Skeletal muscle tissue (tissue), 5 donors: ENCODE measurements at places on chromosomes 13 and 19. TPM values are rescaled to one million over a fixed set of nuclear protein-coding genes. Genes with fewer than 3 reads are reported as not detected.

Gene RAP2A
- 27.1 TPM for total RNA-seq

Gene CLDN10
- total RNA-seq: 13.6 TPM

Gene C5AR2
- 0.52 TPM for total RNA-seq

Gene TRMT1
- total RNA-seq: 13.0 TPM

Gene NOTCH3
- 77.8 TPM for total RNA-seq

Gene EHD2
- 63.2 TPM for total RNA-seq

Gene MAMSTR
- total RNA-seq: 5.2 TPM

Gene ZNF471
- 2.6 TPM for total RNA-seq

Gene PEG3
- 126 TPM for total RNA-seq

Gene XAB2
- total RNA-seq: 20.4 TPM

Gene IGFL1
- total RNA-seq: not detected

Gene ZNF836
- 5.7 TPM for total RNA-seq

Gene DIRAS1
- 1.6 TPM for total RNA-seq

Gene ACER1
- total RNA-seq: 0.52 TPM

Gene IL17D
- total RNA-seq: 7.3 TPM

Gene FARP1
- 36.5 TPM for total RNA-seq

Gene KLK14
- total RNA-seq: not detected

Gene NACC1
- 10.4 TPM for total RNA-seq

Gene FPR2
- total RNA-seq: 4.2 TPM

Gene TRPM4
- total RNA-seq: 5.2 TPM

Gene MBD3L3
- total RNA-seq: not detected

Gene RNF225
- total RNA-seq: not detected

Gene HPN
- 0.52 TPM for total RNA-seq

Gene SLAIN1
- total RNA-seq: 8.4 TPM

Gene PALM3
- not detected for total RNA-seq

Gene RXFP2
- under 0.01 TPM for total RNA-seq
